NCI-H1105 treated with DMSO at 0.1 percent for 48 hours (cell line): ENCODE measurements at places on chromosomes 3 and 15.
A peak's percentile ranks its signal among the peaks of the same experiment; 100 is the strongest.

DNA sequence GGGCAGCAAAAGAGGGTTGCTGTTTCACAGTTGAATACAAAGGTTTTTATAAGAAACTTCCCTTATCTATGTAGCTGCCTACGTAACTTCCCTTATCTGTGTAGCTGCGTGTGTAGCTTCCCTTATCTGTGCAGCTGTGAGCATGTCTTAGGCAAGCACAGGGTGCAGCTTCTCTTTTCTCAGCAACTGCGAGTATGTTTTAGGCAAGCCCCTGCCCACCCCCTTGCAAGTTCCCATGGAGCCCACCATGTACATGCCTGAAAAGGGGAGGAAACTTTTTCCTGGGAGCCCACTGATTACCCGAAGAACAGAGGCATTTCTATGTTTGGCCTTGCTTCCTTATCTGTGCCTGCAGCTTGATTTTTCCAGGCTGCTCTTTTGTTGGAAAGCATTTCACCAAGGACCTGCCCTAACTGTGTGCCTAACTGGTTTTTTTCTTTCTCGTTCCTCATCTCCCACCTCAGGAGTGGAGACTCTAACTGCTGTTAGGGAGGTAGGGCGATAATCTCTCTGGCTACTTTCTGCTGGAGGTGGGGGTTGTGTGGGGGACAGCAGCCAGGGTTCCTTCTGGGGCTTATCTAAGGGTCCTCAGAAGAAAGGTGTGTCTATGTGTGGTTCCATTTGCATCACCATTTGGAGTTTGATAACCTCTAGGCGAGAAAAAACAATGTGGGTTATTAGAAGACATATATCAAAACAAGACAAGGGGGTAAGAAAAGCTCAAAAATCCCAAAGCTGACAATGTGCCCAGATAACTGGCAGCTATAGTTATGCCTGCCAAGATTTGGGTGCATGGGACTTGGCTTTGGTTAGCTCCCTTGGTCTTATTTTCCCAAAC is 26.0 kb downstream of the SORD start:
- DNase-seq = no peak

GRCh38 chr3:28104896-28105534 is 136.4 kb upstream of the CMC1 start:
- DNase-seq = no peak

DNA sequence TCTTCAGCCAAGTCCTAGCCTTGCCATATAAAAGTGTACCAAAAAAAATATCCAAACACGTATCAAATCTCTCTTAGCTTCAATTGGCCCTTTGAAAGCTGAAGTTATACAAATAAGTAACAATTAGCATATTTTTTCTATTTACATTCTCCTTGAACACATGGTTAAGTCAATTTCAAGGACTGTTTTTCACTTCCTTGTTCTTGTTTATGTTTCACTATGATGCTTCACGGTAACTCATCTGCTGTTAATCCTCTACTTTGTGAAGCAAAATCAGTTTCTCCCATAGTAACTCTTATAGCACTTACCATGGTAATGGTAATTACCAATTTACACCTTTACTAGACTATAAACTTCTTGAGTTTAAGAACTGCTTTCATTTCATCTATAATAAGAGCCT is 10.6 kb upstream of the SPRED1 start:
- no peak for DNase-seq

DNA sequence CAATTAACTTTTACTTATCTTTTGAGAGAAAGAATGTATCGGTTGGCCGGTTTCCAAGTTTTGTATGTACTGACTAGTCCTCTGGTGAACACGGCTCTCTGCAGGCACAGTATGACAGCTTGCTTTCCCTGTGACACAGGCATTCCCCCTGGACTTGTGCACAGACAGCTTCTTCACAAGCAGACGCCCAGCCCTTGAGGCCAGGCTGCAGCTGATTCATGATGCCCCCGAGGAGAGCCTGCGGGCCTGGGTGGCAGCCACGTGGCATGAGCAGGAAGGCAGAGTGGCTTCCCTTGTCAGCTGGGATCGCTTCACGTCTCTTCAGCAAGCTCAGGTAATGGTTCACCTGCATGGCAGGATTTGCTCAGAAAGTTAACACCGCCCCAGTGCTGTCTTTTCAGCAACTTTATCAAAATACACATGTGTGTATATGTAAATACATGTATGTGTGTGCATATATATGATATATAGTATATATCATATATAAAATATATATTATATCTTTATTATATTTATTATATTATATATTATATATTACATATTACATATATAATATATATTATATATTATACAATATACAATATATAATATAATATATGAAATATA is 25.5 kb downstream of the FAN1 start:
- DNase-seq = peak; percentile 82

DNA sequence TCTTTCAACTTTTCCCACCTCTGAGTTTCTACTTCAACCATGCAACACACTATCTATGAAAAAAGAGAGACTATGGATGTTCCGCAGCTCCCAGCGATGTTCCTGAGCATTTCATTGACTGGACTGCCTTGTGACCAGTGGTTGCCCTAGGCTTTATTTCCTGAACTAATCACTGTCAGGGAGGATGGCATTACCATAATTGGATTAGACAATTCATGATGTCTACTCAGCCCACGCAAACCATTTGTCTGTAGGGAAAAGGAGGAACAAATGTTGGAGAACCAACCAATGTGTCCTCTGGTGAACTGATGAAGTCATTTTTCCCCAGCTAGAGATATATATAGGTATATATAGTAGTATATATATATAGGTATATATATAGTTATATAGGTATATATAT is 229.3 kb upstream of the MCTP2 start:
- DNase-seq = no peak

DNA sequence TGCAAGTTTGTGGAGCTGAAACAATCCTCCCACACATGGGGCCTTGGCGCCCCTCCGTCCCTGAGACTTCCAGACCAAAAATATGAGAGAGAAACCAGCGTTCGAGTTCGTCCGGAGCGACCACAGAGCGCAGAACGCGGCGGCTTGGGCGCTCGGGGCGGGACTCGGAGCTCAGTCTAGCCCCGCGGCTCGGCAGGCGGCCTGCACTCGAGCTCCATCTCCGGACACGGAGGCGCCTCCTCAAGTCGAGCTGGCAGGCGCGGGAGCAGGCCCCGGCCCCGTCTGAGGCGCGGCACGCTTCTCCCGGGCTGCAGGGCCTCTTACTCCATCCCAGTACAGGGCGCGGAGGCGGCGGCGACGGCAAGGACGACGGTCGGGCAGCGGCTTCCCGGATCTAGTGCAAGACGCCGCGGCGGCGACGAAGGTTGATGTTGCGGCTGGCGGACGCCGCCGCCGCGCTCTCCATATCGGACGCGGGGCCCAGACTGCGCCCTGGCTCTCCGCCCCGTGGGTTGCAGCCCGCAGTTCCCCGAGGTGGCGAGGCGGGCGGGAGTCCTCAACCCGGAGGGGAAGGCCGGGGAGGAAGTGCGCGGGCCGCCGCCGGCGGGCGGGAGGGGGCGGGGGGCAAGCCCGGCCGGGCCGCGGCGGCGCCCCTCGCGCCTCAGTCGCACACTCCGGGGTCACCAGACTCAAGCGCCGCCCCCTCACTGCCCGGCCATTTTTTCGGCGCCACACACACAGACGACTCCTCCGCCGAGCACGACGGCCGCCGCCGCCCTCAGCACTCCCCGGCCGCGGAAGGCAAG is 674 bp downstream of the MSL2 start:
- peak; percentile 76 for DNase-seq
